ENCODE measurements at places on chromosomes 6 and 20.

DNA sequence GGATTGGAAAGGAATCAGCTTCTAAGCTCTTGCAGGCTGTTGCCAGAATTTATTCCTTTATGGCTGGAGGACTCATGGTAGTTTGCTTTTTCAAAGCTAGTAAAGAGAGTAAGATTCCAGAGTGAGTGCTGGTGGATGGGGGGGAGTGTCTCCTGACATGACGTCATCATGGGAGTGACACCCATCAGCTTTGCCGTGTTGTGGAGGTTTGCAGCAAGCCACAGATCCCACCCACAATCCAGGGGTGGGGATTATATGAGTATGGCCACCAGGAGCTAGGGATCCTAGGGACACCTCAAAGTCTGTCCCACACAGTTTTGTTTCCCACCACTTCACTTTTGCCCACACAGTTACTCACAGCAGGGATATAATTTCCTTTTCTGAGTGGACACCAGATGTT lies 28.7 kb upstream of the PMEPA1 start:
- no peak for DNase-seq

- DNase-seq = no peak
These were observed 180.5 kb downstream of the IBTK start for GRCh38 chr6:82066991-82067411.

GRCh38 chr20:22430154-22430745 lies 154.1 kb downstream of the FOXA2 start:
- no peak for DNase-seq

- no peak for DNase-seq
These were observed 1.4 kb downstream of the GINS1 start for GRCh38 chr20:25408890-25409289.

- no peak for DNase-seq
These were observed 1.1 kb upstream of the MAP3K5 start for GRCh38 chr6:136793363-136793762.

DNA sequence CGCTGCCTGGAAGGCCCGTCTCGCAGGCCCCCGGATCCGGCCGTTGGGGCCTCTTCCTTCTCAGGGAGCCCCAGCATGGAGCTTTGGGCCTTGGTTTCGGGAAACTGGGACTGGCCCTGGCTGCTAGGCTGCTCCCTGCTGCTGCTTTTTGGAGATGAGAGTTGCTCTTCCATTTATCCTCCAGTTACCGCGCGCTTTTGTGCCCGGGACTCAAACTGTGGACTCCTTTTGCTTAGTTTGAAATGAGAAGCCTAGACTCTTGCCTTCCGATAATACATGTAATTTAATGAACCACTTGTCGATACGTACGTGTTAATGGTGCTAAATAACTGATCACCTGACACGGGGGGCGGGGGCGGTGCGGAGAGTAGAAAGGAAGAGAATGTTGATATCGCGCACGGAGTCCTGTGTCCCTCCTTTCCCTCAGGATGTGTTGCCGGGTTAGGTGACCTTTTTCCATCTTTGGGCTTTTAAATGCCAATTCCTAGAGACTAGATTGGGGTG lies 968 bp downstream of the PHF3 start:
- peak; percentile 60 for DNase-seq
